Activated CD4-positive, alpha-beta T cell treated with anti-CD3 and anti-CD28 coated beads, Interleukin-2, amount 50 U/mL, for 4 hours (primary cell): ENCODE measurements at places on chromosomes 13 and 19.
A peak's percentile ranks its signal among the peaks of the same experiment; 100 is the strongest.

GRCh38 chr19:14081797-14082674, 3.5 kb downstream of the C19orf67 start:
- DNase-seq, result peak; percentile 29

- DNase-seq, result no peak
These were observed 3.7 kb upstream of the SIN3B start for GRCh38 chr19:16825312-16826052.

DNA sequence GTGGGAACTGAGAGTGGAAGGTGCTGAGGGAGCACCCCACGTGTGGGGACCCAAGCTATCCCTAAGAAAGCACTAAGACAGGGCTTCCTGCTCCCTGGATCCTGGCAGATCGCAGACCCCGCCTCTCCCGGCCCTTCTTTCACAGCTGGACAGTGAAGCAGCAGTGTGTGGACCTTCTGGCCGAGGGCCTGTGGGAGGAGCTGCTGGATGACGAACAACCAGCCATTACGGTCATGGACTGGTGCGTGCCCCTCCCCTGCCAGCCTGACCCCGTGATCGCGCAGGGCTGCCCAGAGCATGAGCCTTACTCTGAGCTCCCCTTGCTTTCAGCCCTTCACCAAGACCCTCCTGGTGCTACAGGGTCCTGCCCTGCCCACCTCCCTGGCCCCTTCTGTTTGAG, 2.3 kb downstream of the NCCRP1 start:
- DNase-seq, result no peak

GRCh38 chr13:53638040-53638439, 609.4 kb downstream of the OLFM4 start:
- DNase-seq, result no peak

GRCh38 chr13:105047676-105048295, 1487.7 kb downstream of the EFNB2 start:
- DNase-seq, result no peak

DNA sequence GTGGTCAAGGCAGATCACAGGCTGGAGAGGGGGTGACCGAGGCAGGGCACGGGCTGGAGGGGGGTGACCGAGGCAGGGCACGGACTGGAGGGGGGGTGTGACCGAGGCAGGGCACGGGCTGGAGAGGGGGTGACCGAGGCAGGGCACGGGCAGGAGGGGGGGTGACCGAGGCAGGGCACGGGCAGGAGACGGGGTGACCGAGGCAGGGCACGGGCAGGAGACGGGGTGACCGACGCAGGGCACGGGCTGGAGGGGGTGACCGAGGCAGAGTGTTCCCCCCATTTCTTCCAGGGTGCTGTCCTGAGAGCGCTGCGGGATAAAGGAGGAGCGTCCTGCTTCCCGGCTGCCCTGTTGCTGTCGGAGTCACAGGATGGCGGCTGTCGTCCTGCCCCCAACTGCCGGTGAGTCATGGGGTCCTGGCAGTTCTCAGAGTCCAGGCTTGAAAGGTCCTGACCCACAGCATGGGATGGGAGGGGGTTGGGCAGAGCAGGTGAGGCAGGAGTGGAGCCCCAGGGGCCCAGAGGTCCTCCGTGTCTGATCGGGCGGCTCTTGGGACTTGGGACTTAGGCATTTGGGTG, 5.3 kb downstream of the ZNF557 start:
- no peak for DNase-seq

- DNase-seq, result no peak
These were observed 131.6 kb downstream of the COG6 start for GRCh38 chr13:39787086-39787487.

DNA sequence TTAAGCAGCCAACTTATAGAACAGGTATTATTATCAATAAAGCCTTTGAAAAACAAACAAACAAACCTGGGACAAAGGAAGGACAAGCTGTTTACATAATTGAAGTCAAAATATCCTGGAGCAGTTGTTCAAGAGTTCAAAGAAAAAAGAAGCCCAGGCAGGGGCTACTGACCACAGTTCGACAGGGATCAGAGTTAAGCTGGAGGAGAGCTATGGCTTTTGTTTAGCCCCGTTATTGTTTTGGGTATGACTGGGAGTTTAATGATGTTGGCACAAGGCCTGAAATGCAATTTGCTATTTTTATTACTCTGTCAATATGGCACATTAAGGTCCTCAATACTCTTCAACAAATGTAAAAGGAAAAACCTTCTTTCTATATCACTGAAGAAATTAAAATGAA, 624.4 kb upstream of the KLHL1 start:
- DNase-seq, result no peak

DNA sequence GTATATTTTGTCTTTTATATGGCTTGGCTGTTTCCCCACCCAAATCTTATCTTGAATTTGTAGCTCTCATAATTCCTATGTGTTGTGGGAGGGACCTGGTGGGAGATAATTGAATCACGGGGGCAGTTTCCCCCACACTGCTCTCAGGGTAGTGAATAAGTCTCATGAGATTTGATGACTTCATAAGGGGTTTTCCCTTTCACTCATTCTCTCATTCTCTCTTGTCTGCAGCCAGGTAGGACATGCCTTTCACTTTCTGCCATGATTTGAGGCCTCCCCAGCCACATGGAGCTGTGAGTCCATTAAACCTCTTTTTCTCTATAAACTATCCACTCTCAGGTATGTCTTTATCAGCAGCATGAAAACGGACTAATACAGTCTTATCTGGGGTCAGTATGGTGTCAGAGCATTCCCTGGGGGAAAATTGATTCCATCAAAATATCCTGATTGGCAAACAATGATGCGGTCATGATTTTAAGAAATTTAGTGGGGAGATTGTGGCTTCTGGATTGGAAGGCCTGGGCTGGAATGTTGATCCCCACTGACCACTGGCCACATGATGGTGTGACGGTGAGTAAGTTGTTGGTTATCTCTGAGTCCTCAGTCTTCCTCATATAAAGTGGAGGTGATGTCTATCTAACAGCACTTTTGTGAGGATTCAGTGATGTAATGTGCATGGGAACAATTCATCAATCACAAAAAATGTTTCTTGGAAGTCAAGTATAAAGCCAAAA, 27.5 kb upstream of the ANKRD10 start:
- no peak for DNase-seq

DNA sequence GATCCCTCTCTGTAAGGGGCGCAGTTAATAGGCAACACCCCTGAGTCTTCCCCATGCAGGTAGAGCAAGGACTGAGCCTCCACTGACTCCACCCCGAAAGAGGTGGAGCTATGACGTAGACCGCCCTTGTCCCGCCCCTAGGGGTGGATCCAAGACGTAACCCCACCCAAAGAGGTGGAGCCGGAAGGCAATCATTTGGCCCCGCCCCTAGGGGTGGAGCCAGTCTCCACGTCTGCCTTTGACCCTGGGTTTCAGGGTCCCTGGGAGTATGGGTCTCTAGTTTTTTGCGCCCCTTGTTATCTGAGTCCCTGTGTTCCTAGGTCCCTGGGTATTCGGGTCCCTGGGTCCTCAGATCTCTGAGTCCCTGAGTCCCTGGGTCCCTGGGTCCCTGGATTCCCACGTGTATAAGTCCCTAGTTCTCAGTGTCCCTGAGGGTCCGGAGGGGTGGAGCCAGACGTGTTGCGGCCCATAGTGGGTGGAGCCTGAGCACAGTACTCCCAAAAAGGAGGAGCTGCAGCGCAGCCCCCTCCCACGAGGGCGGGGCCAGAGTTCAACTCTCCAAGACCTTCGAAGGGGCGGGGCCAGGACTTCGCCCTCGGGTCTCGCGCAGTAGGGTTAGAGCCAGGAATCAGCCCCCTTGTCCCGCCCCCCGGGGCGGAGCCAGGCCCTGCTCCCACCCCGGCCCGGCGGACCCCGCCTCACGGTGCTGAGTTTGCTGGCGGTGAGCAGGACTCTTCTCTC, 5.3 kb downstream of the DENND1C start:
- peak; percentile 39 for DNase-seq

GRCh38 chr13:38606699-38607535, 80.0 kb upstream of the FREM2 start:
- DNase-seq, result no peak

DNA sequence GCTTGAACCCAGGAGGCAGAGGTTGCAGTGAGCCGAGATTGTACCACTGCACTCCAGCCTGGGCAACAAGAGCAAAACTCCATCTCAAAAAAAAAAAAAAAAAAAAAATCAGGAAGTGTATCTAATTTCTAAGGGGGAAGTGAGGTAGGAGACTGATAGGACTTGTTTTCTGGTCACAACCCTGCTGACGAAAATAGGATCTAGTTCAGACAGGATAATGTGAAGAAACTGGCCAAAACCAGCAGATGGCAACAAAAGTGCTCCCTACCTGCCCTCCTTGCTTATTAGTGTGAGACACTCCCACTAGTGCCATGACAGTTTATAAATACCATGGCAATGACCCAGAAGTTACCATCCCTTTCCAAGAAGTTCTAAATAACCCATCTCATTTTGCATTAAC, 36.0 kb upstream of the KPNA3 start:
- no peak for DNase-seq

DNA sequence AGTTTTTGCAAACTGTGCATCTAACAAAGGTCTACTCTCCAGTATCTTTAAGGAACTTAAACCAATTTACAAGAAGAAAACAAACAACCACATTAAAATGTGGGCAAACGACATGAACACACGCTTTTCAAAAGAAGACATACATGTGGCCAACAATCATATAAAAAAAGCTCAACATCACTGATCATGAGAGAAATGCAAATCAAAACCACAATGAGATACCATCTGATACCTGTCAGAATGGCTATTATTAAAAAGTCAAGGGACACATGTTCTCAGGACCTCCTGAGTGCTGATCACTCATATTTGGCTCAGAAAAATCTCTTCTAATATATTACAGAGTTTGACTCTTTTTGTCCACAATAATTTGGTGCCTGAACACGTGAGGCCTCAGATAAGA, 14.2 kb upstream of the LILRB1 start:
- no peak for DNase-seq

- no peak for DNase-seq
These were observed 19.7 kb downstream of the ADGRE3 start for GRCh38 chr19:14654786-14655560.

GRCh38 chr13:109687559-109688448, 98.6 kb downstream of the IRS2 start:
- DNase-seq, result no peak

- no peak for DNase-seq
These were observed 96.6 kb downstream of the ELF1 start for GRCh38 chr13:40922437-40923040.

GRCh38 chr13:112057439-112057735, 9.6 kb upstream of the SOX1 start:
- no peak for DNase-seq

GRCh38 chr13:98978280-98978679, 416 bp upstream of the DOCK9 start:
- DNase-seq, result no peak
